ENCODE measurements at places on chromosomes 11 and 22.

- peak; percentile 86 for DNase-seq
Measured at GRCh38 chr11:94732617-94733281, 35.4 kb upstream of the AMOTL1 start.

GRCh38 chr11:115678942-115679341 is 174.7 kb upstream of the CADM1 start:
- no peak for DNase-seq

DNA sequence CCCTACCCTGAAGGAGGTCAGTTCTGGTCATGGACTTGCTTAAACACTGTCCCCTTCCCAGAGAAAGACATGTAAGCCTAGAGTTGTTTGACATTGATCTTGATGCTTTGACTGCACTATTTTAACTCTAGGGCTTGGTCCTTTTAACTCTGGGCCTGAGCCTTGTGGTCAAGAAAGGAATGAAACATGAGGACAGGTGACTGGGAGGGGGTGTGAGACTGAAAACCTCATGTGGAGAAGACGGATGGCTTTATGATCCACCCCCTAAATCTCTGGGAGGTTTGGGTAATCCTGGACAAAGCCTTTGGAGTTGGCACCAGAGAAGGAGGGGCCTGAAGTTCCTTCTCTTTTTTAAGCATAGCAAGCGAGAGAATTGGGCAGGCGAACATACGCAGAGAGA is 17.5 kb downstream of the CHRDL2 start:
- no peak for DNase-seq

DNA sequence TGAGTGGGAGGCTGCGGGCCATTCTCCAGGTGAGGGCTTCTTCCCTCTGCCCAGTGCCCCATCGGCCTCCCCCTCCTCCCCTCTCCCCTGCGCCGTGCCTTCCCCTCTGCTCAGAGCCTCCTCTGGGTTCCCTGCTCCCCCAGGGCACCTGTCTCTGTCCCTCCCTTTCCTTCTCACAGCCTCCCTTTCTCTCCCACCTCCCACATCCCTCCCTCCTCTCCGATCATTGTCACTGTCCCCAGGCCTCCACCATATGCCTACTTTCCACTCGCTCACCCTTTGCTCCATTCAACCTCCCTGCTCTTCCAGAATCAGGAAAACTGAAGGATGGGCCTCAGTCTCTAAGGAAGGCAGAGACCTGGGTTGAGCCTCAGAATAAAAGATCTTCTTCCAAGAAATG is 9.9 kb upstream of the APOBEC3H start:
- DNase-seq, result no peak

GRCh38 chr11:3929232-3929631 is 73.8 kb downstream of the STIM1 start:
- no peak for DNase-seq

DNA sequence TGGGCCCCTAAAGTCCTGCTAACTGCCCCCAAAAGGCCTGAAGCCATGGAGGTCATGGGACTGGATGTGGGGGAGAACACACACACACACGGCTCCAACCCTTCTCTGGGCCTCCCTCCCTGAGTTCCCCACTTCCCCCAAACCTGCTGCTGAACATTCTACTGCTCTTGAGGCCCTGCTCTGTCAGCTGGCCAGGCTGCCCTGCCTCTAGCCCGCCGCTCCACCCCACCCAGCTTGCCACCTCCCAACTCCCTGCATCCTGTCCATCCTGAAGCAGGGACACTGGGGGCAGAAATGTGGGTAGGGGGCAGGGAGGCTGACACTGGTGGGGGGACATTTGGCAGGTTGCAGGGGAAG is 1.0 kb downstream of the KCNJ4 start:
- no peak for DNase-seq

DNA sequence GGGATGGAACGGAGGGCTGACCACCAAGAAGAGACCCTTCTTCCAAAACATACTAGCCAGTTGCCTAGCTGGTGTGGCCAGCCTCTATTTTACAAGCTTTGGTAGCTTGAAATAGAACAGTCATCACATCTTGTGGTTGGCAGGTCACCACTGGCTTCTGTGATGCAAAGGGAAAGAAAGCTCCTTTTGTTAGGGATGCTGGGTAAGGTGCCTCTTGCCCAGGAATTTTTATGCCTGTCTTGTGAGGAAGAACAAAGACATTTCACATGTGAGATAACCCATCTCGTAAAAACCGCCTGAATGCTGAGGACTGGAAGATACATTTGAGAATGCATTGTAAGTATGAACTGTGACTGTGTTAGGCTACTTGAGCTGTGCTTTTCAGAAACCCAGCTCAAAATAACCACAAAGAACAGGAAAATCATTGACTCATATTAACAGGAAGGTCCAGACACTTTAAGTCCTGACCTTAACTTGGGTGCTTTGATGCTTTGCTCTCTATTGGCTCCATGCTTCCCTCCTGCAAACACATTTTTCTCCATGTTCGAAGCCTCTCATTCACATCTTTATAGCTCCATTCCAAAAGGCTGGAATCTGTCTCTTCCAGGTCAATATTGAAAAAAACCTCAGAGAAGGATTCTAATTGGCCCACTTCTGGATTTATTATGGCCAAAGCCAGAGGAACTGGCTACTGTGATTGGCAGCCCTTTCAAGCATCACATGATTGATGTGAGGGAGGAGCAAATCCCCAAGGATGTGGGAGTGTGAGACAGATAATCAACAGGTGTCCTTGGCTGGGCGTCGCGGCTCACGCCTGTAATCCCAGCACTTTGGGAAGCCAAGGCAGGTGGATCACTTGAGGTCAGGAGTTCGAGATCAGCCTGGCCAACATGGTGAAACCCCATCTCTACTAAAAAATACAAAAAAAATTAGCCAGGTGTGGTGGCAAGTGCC is 53.9 kb downstream of the MICAL2 start:
- DNase-seq, result peak; percentile 78

GRCh38 chr11:70066628-70067027 is 11.5 kb upstream of the ANO1 start:
- DNase-seq, result no peak

DNA sequence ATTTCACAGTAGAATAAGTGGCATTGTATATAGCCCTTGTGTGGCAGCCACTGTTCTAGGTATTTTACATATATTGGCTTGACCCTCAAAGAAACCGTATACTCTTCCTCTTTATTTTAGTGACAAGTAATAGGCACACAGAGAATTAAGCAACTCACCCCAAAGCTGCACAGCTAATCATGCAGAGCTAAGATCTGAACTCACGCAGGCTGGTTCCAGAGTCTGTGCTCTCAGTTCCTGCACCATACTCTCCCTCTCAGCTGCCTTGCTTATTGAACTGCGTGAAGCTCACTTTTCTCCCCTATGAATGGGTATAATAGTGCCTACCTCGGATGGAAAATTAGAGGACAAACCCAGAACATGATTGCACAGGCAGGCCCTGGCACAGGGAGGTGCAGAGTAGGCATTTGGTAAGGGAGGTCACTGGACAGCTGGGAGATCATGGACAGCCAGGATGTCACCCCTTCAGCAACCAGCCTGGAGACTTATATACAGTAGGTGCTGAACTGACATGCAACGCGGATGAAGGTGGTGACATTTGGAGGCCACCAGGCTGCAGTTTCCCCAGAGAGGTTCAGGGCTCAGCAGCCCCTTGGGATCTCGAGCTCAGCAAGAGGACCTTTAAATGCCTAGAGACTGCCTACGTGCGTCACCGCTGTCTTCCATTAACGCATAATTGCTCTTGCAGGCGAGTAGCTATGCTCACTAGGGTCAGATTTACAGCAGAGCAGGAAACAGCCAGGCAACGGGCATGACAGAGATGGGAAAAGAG is 78.4 kb upstream of the TP53I11 start:
- DNase-seq, result no peak

DNA sequence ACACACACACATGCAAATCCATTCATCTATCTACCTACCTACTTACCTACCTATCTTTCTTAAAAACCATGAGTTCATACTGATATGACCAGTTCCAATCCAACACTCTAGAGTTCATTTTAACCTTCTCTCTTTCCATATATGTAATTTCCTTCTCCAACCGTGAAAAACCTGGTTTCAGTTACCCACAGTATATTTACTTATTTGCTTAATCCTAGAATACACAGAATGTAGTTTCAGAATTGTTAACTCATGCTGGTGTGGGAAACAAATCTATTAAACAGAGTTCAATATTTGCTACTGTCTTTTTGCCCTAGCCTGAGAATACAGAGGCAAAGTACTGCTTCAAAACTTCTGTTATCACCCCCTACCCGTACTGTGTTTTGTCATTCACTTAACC is 101.3 kb downstream of the RRM1 start:
- DNase-seq, result no peak

DNA sequence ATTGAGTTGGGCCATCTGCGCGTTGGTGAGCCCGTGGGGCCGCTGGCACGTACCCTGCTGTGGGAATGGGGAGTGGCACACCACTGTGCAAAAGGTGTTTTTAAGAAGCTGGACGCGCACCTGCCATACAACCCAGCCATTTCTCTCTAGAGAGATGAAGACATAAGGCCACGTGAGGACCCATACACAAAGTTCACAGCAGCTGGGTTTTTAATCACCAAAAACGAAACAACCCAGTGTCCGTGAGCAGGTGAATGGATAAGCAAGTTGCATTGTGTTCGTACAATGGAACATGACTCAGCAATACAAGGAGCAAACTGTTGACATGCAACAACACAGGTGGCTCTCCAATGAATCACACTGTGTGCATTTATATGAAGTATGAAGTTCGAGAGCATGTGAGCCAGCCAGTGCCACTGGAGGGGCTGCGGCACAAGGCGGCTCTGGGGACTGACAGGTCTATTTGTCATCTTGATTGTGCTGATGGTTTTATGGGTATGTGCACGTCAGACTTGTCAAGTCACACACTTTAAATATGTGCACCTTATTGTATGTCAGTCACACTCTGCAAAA is 30.6 kb upstream of the PANX2 start:
- peak; percentile 73 for DNase-seq

- no peak for DNase-seq
Measured at GRCh38 chr22:23112472-23113012, 29.2 kb downstream of the RSPH14 start.
